ENCODE measurements at places on chromosomes 4 and X. TPM values are rescaled to one million over a fixed set of nuclear protein-coding genes. Genes with fewer than 3 reads are reported as not detected.

GRCh38 chr4:1043651-1044468 is 32.4 kb downstream of the FGFRL1 start:
- peaks cover 9% of the 10 kb centered on the region for H3K27me3 ChIP-seq
- DNase-seq, result no peak
- H3K4me1 ChIP-seq, result no peaks in the 10 kb centered on the region
- no peak overlapping the region for H3K4me3 ChIP-seq
- no peak overlapping the region for H3K27ac ChIP-seq
- H3K36me3 ChIP-seq, result peaks cover 2% of the 10 kb centered on the region

DNA sequence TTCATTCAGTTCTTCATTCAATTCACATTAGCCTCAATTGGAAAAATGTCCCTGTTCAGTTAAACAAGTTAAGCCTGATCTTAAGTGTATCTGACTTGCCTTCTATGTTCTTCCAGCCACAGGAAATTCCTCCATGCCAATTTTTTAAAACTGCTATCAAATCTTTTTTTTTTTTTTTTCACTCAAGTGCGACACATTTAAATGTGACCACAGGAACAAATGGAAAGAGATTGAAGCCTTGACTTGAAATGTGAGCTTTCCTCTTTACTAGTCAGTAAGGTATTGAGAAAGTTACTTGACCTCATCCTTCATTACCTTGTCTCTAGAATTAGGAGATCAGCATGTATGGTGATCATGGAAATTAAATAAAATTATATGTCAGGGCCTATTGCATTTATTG is 165.1 kb downstream of the SLIT2 start:
- H3K4me3 ChIP-seq, result no peak overlapping the region
- H3K36me3 ChIP-seq, result no peaks in the 10 kb centered on the region
- DNase-seq, result no peak

DNA sequence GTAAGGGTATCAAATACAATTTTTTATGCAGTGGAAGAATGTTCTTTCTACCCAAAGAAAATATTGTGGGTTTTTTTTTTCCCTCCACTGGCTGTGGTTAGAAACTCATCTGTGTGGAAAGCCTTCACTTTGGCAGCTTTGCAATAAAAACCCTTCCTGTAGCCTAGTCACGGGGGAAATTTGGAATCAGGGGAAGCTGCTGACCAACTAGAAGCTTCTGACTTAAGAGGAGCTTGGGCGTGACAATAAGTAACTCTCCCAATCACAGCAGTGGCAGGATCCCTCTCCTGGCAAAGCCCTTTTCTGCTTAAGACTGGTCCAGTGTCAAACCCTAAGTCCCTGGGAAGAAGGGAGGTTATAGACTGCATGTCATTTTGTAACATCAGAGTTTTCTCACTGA is 87.9 kb downstream of the LRRC66 start:
- DNase-seq, result no peak
- no peaks in the 10 kb centered on the region for H3K36me3 ChIP-seq
- no peaks in the 10 kb centered on the region for H3K27me3 ChIP-seq
- no peaks in the 10 kb centered on the region for H3K4me1 ChIP-seq

DNA sequence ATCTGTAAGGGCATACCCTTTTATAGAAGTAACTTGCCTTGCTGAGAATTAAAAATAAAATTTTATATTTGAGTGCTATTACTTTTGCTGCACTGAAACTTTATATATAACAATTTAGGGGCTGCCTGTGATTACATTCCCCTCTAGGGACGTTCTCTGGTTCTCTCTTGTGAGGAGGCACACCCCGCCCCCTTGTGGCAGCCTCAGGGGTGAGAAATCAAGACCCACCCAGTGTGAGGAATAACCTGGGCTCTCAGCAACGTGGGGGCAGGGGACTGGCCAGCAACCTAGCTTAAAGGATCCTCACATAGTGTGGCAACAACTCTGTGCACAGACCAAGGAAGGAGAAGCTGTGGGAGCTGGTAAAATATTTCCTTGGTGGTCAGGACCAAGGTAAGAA is 43.7 kb downstream of the MAGEA9 start:
- no peak overlapping the region for H3K27ac ChIP-seq
- peak; percentile 70 for DNase-seq
- H3K27me3 ChIP-seq, result peaks cover 21% of the 10 kb centered on the region
- H3K36me3 ChIP-seq, result no peaks in the 10 kb centered on the region

DNA sequence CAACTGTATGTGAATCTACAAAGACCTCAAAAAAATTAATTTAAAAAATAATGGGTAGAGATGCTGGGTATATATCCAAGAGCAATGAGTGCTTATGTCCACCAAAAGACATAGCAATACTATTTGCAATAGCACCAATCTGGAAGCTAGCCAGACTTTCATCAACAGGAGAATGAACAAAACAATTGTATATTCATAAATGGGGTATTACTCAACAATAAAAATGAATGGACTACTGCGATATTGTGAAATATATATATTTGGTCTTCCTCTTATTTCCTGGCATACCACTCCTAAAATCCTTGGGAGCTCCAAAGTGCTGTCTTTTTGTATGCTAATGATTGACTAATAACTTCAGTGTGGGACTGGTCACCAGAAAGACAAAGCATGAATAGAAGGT is 77.5 kb downstream of the MSN start:
- H3K36me3 ChIP-seq, result peaks cover 41% of the 10 kb centered on the region
- H3K27me3 ChIP-seq, result no peaks in the 10 kb centered on the region
- no peak overlapping the region for H3K27ac ChIP-seq

HELT gene
- total RNA-seq, result not detected

All from activated CD8-positive, alpha-beta memory T cell treated with anti-CD3 and anti-CD28 coated beads, Interleukin-2, amount 10 ng/mL, durations not matched to agents 7 days and 5 days (primary cell).